Stimulated activated CD8-positive, alpha-beta memory T cell treated with anti-CD3 and anti-CD28 coated beads, Interleukin-2, amount 100 ng/mL, for 1 hour (primary cell): ENCODE measurements at places on chromosomes 5 and 9.

DNA sequence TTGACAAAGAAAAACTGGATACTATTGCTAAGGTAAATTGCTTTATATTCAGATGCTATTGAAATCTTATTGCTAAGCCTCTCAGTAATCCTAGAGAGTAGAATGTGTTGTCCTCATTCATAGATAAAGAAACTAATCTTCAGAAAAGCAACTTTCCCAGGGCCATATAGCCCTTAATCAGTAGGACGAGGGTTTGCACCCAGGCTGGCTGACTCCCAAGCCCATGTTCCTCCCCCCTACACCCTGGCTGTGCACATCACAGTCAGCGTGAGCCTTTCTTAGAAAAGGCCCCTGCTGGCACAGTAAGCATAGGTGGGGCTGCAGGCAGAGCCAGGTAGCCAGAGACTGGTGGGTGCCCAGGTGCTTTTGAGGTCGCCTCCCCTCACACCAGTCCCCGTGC lies 15.8 kb upstream of the GLIPR2 start:
- no peak for DNase-seq

- DNase-seq, result no peak
Measured at GRCh38 chr5:16552666-16553343, 64.0 kb downstream of the RETREG1 start.

- no peak for DNase-seq
Measured at GRCh38 chr9:88990041-88990728, 1.1 kb upstream of the S1PR3 start.

DNA sequence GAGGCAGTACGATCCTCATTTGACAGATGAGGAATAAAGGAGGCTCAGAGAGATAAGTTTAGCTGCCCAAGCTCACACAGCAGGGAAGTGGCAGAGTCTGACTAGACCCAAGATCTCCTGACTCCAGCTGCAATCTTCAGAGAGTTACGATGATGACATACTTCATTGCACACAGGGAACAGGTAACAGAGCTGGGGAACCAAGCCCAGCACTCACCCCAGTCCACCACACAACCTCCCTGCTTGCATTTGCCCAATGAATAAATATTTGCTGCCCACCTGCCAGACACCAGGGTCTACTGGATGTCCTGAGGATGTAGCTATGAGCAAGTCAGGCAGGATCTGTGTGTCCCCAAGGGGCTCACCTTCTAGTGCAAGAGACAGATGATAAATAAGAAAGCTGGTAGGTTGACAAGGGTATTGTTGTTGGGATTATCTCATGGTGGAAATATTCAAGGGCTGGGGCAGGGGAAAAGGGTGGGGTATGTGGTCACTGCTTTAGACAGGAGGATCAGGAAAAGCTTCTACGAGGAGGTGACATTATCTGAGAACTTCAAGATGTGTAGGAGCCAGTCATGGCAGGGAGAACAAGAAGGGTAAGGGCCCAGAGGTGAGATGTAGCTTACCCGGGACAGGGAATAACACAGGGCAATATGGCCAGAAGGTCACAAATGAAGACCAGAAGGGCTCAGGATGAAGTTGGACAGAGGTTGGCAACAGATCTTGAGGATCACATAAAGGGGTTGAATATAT lies 28.6 kb upstream of the CPEB4 start:
- DNase-seq, result no peak

DNA sequence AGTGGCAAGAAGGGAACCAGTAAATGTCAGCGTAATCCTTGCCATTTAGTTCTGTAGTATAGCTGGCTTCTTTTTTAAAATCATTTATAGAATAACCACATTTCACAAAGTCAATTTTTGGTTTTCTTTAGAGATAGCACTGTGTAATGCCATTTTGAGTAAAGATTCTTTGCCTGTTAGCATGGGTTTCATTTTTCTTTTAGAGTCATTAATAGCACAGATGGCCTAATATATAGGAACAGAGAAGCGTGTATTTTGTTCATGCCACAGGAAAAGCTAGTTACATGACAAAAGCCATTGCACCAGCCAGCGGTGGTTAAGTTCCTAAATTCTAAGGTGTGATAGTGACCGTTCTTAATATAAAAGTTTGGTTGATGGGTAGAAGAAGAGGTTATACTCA lies 1363.9 kb downstream of the MAT2B start:
- no peak for DNase-seq

DNA sequence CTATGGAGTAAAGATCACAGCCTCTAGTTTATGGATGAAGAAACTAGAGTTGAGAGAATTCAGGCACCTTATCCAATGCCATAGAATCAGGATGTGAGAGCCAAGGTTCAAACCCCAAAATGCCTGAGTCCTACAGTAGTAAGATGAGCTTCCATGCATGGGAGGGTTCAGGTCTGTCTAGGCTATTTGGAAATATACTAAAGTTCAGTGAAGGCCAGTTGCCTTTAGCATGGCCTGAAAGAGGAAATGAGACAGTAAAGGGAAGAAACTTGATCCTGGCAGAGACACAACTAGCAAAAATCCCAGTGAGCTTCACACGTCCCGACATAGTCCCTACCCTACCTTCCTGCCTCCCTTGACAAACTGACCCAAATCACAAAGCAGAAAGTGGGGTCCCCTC lies 317.0 kb downstream of the RASEF start:
- no peak for DNase-seq

DNA sequence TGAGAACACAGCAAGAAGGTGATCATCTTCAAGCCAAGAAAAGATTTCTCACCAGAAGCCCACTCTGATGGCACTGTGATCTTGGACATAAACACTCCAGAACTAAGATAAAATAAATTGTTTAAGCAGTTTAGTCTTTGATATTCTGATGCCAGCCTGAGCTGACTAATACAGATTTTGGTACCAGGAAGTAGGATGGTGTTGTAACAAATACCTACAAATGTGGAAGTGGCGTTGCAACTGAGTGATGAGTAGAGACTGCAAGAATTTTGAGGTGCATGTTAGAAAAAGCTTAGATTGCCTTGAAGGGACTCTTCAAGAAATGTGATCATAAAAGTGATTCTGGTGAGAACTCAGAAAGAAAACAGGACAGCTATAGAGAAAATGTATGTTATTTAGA lies 592.4 kb upstream of the DAB2 start:
- DNase-seq, result no peak

- no peak for DNase-seq
Measured at GRCh38 chr5:158461240-158461854, 602.4 kb upstream of the CLINT1 start.

DNA sequence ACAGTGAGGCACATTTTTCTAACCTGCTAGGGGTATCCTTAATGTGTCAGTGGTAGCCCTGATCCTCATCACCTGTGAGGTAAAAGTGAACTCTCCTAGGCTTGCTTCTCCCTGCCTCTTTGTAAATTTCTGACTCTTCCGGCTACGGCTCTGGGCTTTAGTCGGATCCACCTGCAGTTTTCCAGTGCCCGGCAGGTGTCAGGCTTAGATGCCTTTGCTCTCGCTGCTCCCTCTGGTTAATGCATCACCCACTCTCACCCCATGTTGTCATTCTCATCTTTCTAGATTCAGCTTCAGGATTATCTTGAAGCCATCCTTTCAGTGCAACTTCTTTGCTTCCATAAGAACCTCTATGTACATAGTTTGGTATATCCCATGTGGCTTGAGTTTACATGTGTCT lies 3.6 kb downstream of the CEP78 start:
- no peak for DNase-seq

- DNase-seq, result no peak
Measured at GRCh38 chr5:150121448-150122157, 34.0 kb downstream of the PDGFRB start.

- no peak for DNase-seq
Measured at GRCh38 chr5:15440434-15440833, 59.5 kb upstream of the FBXL7 start.

- DNase-seq, result no peak
Measured at GRCh38 chr5:9686216-9686615, 56.1 kb upstream of the TAS2R1 start.

- peak; percentile 22 for DNase-seq
Measured at GRCh38 chr5:68216245-68217046, 890 bp downstream of the PIK3R1 start.

- no peak for DNase-seq
Measured at GRCh38 chr9:2178034-2178734, 163.0 kb downstream of the SMARCA2 start.

GRCh38 chr9:18588002-18588401 lies 114.0 kb downstream of the ADAMTSL1 start:
- DNase-seq, result no peak

DNA sequence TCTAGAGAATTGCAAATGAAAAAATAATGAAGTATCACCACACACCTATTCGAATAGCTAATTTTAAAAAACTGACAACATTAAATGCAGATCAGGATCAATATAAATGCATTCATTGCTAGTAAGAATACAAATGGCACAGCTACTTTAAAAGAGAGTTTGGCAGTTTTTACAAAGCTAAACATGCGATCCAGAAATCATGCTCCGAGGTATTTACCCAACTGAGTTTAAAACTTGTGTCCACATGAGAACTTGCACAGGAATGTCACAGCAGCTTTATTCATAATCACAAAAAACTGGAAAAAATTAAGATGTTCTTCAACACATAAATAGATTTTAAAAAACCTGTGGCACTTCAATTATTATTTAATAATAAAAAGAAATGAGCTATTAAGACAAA lies 345.5 kb upstream of the TRPC7 start:
- no peak for DNase-seq

GRCh38 chr5:43309637-43310036 lies 3.6 kb downstream of the HMGCS1 start:
- DNase-seq, result no peak

DNA sequence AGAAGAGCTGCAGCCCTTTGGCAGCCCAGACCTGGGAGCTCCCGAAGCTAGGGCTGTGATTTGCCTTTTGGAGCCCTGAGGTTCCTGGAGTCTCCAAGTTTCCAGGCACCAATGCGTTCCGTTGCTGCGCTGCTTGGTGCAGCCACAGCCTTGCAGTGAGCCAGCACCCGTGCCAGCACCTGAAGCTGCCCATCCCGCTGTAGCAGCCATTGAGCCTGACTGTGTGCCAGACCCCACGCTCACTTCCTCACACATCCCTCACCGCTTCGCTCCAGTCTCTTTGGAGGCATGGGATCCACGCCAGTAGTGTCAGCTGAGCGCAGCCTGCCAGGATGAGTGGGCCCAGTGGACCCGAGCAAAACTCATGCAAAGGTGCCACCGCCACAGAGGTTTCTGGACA lies 22.5 kb upstream of the C9orf72 start:
- DNase-seq, result no peak

GRCh38 chr5:144040615-144041305 lies 129.7 kb downstream of the YIPF5 start:
- no peak for DNase-seq

GRCh38 chr9:109639674-109640579 lies 140.1 kb upstream of the PALM2AKAP2 start:
- no peak for DNase-seq

DNA sequence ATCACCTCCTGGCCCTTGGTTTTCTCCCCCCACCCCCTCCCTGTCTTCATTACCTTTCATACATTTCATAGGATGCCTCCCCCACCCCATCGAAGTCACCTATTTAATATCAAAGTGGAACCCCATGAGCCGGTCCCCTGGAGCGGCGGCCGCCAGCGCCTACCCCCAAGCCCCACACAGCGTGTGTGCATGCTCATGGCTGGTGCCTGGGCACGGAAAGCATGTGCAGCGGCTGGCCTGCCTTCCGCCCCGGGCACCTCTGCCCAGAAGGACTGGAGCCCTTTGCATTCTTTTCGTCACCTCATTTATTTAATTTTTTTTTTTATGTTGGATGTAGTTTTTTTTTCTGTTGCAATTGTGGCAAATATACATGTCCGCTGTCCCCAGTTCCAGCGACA lies 116.2 kb downstream of the WNK2 start:
- DNase-seq, result no peak

- DNase-seq, result no peak
Measured at GRCh38 chr9:92564982-92565381, 29.2 kb upstream of the ECM2 start.

- no peak for DNase-seq
Measured at GRCh38 chr9:114500697-114501292, 4.5 kb downstream of the WHRN start.

GRCh38 chr9:115956371-115956770 lies 197.2 kb upstream of the PAPPA start:
- DNase-seq, result no peak

DNA sequence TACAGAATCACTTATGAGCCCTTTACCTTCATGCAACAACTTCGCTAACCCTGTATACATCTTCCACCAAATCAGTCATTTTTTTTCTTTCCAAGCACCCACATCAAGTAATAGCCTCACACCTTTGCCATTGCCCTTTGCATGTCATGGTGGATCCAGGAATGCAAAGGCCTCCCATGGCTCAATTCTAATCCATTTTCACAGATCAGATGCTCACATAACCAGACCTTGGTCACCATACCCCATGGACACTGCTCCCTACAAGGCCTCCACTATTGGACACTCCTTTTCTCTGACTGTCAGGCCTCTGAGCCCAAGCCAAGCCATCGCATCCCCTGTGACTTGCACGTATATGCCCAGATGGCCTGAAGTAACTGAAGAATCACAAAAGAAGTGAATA lies 179.5 kb downstream of the RASEF start:
- no peak for DNase-seq

DNA sequence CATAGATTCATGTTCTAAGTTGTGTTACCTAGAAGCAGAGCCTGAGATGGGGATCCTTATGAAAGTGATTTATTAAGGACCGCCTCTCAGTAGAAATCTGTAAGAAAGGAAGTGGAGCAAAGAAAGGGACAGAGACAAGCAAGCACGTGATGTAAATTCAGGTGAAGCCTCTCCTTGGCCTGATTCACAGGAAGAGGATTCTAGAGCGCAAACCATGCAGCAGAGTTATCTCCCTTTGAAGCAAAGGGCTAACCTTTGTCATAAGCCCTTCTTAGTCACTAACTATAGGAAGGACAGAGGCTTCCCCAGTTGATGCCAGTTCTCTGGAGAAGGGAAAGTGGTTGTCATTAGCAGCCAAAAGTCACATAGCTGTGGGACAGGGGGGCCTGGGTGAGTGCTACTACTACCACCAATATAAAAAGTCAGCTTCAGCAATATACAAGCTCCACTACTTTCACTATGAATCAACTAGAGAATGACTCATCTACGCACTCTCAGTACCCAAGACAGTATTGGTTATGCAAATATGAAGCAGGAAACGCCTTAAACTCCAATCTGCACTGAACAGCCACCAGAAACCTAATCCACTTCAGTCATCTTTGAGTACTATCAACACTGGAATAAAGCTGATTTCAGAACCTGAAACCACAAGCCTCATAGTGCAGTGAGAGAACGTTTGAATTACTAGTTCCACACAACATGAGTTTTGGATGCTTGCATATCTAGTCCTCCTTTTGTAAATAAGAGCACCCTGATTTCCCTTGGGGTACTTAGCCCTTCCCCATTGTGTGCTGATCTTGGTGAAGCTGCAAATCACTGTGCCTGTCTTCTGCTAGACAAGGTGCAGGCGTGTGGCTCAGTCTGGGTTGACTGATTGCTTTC lies 162.7 kb downstream of the ZNF608 start:
- no peak for DNase-seq

DNA sequence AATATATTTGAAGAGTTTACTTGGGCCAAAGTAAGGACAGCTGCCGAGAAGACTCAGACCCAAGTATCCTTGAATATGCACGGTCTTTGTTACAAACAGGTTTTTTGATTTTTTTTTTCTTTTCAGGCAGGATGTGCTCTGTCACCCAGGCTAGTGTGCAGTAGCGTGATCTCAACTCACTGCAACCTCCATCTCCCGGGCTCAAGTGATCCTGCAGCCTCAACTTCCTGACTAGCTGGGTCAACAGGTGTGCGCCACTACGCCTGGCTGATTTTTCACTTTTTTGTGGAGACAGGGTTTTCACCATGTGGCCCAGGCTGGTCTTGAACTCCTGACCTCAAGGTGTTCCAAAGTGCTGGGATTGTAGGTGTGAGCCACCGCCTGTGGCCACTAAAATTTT lies 27.4 kb downstream of the JMY start:
- DNase-seq, result no peak
